Placental pericyte (primary cell): ENCODE measurements at places on chromosomes 12 and 14. TPM values are rescaled to one million over a fixed set of nuclear protein-coding genes. Genes with fewer than 3 reads are reported as not detected.

The BTG1 gene
- 15.8 and 18.2 TPM in 2 replicates for total RNA-seq

The FIGNL2 gene
- 0.22 and 0.29 TPM in 2 replicates for total RNA-seq

The KCNA1 gene
- not detected in 2 replicates for total RNA-seq

The GPR135 gene
- total RNA-seq, result 3.3 and 4.2 TPM in 2 replicates

The KRT83 gene
- total RNA-seq, result not detected in 2 replicates

The LIN7A gene
- 0.57 and 5.9 TPM in 2 replicates for total RNA-seq

The AHNAK2 gene
- 9.2 and 69.4 TPM in 2 replicates for total RNA-seq

The REP15 gene
- total RNA-seq, result 2.0 and 3.7 TPM in 2 replicates

The CBLN3 gene
- 1.3 and 5.0 TPM in 2 replicates for total RNA-seq

The NRXN3 gene
- 0.22 and 0.72 TPM in 2 replicates for total RNA-seq

The PELI2 gene
- 3.4 and 5.9 TPM in 2 replicates for total RNA-seq
